Stimulated activated CD8-positive, alpha-beta memory T cell treated with anti-CD3 and anti-CD28 coated beads, Interleukin-15, amount 100 ng/mL, for 48 hours (primary cell): ENCODE measurements at places on chromosomes 13 and 19.

- no peak for DNase-seq
These were observed 1.0 kb downstream of the COL4A1 start for GRCh38 chr13:110305949-110306339.

- DNase-seq = peak; percentile 34
These were observed 47.4 kb downstream of the ZFP14 start for GRCh38 chr19:36331353-36332228.

DNA sequence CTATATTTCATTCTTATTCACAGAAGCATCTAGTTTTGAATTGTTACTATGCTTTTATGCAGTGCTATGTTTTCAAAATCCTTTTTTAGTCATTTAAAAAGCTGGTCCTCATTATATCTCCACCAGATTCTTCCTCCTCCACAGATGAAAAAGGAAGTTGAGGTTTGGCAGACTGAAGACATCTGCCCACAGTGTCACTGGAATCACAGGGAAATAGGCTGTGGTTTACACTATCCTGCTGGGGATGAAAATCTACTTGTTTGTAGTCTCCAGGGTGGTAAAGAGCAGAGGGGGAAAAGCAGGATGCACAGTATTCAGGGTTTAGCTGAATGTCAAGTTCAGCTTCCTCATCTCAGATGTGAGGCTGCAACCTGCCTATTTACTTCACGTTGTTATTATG is 351.2 kb downstream of the DNAJC15 start:
- no peak for DNase-seq

DNA sequence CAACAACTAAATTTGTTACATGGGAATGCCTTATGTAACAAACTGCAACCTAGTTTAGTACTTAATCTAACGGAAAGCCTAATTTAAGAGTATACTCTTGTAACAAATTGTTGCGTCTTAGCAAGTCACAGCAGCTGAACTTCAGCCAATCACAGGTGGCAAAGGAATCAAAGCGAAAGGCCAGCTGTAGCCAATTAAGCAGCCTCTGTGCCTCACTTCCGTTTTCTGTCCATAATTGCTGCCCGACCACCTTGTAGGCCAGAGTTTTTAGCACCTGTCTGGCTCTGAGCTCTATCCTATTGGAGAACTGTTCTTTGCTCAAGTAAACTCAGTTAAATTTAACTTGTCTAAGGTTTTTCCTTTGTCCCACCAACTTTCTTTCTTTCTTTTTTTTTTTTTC is 18.1 kb upstream of the HSPH1 start:
- DNase-seq = no peak

DNA sequence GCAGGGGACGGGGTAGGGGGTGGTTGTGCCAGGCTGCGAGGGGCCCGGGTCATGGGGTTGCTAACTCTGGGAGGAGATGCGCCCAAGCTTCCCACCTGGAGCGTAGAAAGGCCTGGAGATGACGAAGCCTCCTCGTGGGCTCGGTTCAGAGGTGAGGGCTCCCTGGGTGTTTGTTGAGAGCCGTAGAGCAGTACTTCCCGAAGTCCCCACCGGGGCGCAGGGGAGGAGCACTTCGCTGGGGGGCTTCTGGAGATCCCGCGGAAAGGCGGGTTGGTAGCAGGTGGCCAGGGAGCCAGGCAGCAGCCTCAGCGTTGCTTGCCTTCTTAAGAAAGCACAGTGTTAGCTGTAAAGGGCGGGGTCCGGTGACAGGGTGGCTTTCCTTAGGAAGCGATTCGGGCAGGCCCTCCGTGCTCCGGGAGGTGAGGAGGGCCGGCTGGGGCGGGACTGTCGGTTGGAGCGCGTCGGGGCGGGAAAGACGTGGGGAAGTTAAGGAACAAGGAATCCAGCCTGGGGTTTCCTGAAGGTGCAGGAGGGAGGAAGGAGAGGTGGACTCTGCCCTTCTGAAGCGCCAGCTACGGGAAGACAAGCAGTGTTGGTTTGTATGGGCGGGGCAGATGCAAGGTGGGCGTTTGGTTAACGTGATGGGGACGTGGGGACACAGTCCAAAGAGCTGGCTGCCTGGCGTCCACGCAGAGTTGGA is 3.3 kb downstream of the VSTM2B start:
- DNase-seq = no peak

DNA sequence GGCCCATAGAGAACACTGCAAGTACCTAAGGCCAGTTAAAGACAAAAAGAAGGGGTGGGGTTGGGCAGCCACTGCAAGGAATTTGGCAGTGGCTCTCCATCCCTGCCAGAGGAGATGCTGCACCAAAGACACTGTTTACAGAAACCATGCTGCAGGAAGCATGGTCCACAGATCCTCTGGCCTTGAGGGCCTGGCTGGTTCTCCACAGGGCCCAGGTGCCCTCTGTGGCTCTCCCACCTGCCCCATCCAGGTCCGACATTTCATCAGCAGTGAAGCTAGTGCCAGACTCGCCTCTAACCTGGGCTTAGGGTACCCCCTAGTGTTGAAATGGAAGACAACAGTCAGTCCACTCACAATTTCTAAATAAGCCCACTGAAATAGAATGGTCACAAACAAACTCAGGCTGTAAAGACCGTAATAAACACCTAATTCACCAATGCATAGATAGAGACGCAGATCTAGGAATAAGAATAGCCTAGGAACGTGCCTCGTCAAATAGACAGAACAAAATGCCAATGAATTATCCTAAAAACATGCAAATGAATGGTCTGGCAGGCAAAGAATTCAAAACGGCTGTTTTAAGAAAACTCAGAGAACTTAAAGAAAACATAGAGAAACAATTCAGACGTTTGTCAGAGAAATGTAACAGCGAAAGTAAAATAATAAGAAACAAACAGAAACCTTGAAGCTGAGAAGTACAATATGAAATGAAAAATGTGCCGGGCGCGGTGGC is 23.3 kb downstream of the LYPD4 start:
- no peak for DNase-seq

GRCh38 chr13:79311386-79311785 is 94.7 kb downstream of the RBM26 start:
- DNase-seq = no peak

DNA sequence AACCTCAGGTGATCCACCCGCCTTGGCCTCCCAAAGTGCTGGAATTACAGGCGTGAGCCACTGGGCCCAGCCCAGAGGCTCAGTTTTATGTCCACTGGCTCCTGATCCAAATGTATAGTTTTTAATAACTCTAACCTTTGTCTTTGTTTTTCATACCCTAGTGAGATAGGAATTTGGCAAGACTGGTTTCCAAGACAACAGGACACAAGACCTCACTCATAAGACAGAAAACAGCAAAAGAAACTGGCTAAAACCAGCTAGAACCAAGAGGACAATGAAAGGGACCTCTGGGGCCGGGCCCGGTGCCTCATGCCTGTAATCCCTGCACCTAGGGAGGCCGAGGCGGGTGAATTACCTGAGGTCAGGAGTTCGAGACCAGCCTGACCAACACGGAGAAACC is 27.6 kb downstream of the CPT1C start:
- no peak for DNase-seq

DNA sequence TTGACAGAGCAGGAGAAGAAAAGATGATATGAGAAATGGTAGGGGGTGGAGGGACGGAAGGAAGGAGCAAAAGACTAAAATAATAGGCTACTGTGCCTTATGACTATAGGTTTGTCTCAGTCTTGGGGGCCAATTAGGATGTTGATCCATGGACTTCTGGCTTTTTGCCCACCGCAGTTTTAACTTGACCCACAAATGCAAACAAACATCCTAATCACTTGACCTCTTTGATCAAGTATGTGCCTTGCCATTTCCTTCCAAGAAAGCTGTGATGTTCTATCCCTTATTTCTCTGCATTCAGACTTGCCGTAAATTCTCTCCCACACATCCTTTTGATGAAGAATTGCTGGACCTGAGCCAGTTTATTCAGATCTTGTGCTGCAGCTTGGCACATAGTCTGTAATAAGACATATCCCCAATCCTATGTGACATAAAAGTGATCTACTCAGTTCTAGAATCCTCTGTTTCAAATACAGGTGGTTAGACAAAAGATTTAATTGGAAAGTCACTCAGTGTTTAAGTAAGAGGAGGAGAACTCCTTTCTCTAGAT is 62.8 kb downstream of the TPT1 start:
- DNase-seq = no peak

GRCh38 chr19:56834564-56835375 is 5.8 kb downstream of the PEG3 start:
- DNase-seq = no peak

GRCh38 chr13:31199527-31199848 is 287 bp upstream of the B3GLCT start:
- no peak for DNase-seq

GRCh38 chr19:46958532-46958931 is 61.1 kb upstream of the NPAS1 start:
- DNase-seq = peak; percentile 26

GRCh38 chr19:58476498-58477015 is 405 bp downstream of the ZNF446 start:
- no peak for DNase-seq

GRCh38 chr19:4709440-4710280 is 14.0 kb downstream of the DPP9 start:
- no peak for DNase-seq

DNA sequence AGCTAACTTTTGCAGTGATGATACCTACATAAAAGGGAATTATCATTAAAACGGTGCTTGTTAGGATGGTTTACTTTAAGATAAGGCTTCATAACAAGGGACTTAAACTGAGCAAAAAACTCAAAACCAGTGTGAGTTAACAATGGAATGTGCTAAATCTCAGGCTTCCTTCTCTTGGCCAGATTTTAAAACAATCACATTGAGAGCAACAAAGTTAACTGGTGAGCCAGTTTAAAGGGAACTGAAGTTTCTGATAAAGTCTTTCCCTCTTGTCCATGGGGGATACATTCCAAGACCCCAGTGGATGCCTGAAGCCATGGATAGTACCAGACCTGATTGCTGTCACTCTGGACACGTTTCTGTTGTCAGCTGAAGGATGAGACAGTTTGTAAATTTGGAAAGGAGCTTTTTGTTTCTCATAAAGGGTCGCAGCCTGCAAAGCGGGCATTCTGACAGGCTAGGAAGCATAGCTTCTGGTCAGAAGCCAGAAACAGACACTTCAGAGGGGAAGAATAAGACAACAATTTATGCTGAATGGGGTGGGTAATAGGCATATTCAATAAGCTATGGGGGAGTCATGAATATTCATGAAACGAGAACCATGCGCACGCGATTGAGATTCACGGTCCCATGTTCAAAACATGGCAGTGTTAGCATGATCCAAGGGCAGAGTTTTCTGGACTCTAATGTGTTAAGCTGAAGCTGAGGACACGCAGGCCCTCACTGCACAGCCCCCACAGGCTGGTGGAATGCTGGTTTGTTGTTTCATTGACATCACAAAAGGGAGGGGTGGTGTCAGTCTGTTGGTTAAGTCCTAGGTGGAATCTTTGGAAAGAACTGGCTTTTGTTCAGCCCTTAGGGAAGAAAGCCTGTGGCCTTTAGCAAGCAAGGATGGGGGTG is 150.6 kb upstream of the RNF113B start:
- DNase-seq = no peak

DNA sequence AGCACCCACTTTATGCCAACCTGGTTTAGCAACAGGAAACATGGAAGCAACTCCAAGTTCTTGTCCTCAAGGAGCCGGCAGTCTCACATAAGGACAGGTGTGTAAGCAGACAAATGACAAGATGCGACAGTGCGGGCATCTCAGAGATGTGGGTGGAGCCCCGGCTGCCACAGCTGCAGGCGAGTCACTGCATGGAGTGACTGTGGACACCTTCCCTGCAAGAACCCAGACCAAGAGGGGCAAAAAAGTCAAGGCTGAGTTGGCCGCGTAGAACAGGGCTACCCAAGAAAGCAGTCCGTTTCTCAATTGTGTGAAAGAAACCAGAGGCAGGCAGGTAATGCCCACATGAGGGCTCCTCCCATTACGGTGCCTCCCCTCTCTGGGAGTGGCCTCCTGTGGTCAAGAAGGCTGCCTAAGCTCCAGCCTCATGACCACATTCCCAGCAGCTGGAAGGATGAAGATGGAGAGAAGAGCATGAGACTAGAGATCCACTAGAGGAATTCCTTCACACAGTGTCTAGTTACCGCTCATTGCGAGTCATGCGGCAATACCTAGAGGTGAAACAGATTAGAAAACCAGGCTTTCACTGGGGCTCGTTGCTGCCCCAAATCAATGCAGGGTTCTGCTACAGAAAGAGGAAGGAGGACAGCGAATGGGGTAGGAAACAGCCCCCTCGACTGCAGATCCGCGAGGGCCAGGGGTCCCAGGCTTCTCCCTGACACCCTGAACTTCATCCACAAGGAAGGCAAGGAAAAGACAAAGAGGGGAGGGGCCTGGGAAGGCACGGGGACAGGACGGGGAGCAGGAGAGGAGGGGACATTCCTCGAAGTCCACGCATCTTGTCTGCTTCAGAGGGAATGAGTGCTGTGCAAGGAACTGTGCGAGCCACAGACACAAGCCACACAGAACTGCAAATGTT is 80.2 kb downstream of the SPACA7 start:
- DNase-seq = no peak

DNA sequence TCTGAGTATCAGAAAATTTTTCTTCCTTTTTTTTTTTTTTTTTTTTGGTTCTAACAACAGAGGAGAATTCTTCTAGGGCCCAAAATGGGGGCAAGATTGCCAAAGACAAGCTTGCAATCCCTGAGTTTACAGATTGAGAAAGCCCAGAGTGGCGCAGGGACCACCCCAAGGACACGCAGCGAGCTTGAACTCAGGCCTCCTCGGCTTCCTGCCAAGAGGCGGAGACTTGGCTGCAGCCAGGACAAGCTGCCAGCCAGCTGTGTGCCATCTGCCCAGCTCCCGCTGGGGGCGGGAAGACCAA is 506 bp upstream of the MRPL34 start:
- no peak for DNase-seq

DNA sequence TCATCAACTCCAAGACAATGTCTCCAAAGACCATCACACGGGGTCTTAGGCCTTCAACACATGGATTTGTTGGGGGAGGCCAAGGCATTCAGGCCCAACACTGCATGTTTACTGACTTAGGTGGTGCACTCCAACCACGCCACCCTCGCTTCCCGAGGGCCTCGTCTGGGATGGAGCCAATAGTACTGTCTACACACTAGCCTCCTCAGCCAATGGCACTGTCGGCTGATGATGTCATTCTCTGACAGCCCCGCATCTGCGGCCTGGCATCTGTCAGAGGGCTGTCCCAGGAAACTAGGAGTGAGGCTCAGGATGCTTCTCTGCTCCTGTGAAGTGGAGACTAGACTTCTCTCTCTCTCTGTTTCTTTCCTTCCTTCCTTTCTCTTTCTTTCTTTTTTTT is 96.6 kb downstream of the TEX26 start:
- no peak for DNase-seq

DNA sequence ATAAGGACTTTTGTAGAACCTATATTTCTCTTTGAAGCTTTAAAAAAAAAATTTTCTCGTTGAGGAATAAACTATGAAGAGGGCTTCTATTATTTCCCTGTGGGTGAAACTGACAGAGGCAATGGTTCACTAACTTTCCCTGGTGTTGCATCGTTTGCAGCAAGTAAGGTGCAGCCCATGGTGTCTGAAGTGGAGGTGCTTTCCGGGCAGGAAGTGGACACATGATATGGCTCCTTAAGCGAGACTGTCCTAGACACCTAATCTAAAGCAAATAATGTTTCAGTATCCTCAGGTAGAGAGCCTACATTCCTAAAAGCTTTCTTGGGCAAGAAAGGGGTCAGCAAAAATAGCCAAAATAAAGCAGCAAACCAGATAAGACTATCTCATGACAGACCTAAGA is 437.6 kb upstream of the ARGLU1 start:
- no peak for DNase-seq

- no peak for DNase-seq
These were observed 12.3 kb downstream of the SIN3B start for GRCh38 chr19:16841391-16841926.

GRCh38 chr13:113998781-113999617 is 25.1 kb upstream of the C13orf46 start:
- DNase-seq = no peak

GRCh38 chr13:95007322-95007721 is 293.9 kb downstream of the ABCC4 start:
- no peak for DNase-seq
